ENCODE measurements at places on chromosomes 3 and 15. TPM values are rescaled to one million over a fixed set of nuclear protein-coding genes. Genes with fewer than 3 reads are reported as not detected.

DNA sequence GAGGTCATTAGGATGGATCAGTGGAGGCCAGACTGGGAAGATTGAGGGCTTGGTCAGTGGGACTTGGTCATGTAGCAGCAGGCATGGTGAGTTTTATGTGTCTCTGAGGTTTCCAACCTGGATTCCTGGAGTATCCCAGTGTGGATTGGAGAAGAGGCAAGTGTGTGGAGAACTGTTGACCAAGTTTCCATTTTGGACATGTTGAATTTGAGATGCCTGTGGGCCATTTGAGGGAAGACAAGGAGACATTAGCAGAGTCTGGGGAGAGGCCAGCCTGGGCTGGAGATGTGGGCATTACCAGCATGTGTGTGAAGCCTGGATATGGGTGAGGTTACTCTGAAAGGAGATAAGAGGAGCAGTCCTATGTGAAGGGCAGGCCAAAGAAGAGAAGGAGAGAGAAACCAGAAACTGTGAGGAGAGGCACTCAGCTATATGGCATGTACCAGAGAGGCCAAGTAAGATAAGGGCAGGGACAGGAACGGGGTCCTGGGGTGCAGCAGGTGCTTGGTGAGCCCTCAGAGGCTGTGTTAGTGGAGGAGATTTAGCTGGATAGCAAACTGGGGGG is 4.3 kb downstream of the SLC25A38 start:
- H3K27me3 ChIP-seq = no peaks in the 10 kb centered on the region
- DNase-seq = no peak
- H3K36me3 ChIP-seq = peaks cover 34% of the 10 kb centered on the region
- no peak overlapping the region for H3K27ac ChIP-seq
- no peak overlapping the region for H3K4me3 ChIP-seq

- no peak overlapping the region for H3K4me3 ChIP-seq
- H3K27me3 ChIP-seq = no peaks in the 10 kb centered on the region
- no peaks in the 10 kb centered on the region for H3K4me1 ChIP-seq
- no peak for DNase-seq
- no peak overlapping the region for H3K27ac ChIP-seq
These were observed 14.7 kb downstream of the ANKUB1 start for GRCh38 chr3:149777414-149778214.

GRCh38 chr15:56919031-56919608 is 676 bp downstream of the TCF12 start:
- H3K27ac ChIP-seq = peak overlapping the region; percentile 97
- H3K27me3 ChIP-seq = no peaks in the 10 kb centered on the region
- H3K4me3 ChIP-seq = peak overlapping the region; percentile 94
- no peaks in the 10 kb centered on the region for H3K36me3 ChIP-seq
- DNase-seq = peak; percentile 75

ANKRD34C gene
- total RNA-seq = not detected

AHSG gene
- not detected for total RNA-seq

ITIH1 gene
- total RNA-seq = not detected

DNA sequence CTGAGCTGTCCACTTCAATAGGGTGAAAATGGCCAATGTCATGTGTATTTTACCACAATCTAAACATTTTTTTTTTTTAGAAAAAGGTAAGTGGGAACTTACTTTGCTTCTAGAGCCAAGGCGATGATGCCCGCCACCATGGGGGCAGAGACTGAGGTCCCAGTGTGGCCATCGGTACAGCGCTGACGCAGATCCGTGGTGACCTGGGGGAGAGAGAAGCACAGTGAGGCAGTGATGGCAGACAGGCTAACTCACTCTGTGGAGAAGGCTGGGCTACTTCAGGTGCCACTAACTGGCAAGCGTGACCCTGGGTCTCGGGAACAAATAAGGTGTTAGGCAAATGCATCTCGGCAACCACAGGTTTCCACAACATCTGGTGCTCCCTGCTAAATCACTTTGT is 94.3 kb upstream of the SNRPA1 start:
- H3K27ac ChIP-seq = no peak overlapping the region
- DNase-seq = no peak
- no peak overlapping the region for H3K4me3 ChIP-seq
- H3K4me1 ChIP-seq = no peaks in the 10 kb centered on the region
- H3K36me3 ChIP-seq = no peaks in the 10 kb centered on the region
- no peaks in the 10 kb centered on the region for H3K27me3 ChIP-seq

PIK3R4 gene
- total RNA-seq = 34.2 TPM

Data from sigmoid colon (tissue), 7 donors.